ENCODE measurements at places on chromosomes 12 and 14. TPM values are rescaled to one million over a fixed set of nuclear protein-coding genes. Genes with fewer than 3 reads are reported as not detected.

SYCP3 gene
- 0.06 TPM for total RNA-seq

RPS29 gene
- 653 TPM for total RNA-seq

DGKA gene
- 23.0 TPM for total RNA-seq

FAR2 gene
- 0.98 TPM for total RNA-seq

ANO4 gene
- 0.87 TPM for total RNA-seq

DPPA3 gene
- total RNA-seq, result not detected

IL26 gene
- total RNA-seq, result not detected

P2RX2 gene
- 0.37 TPM for total RNA-seq

TEX52 gene
- not detected for total RNA-seq

AEBP2 gene
- 12.4 TPM for total RNA-seq

GRCh38 chr12:87585882-87586557, 443.2 kb downstream of the C12orf50 start:
- no peak for DNase-seq

GRCh38 chr12:83016218-83016835, 329.6 kb downstream of the TMTC2 start:
- DNase-seq, result peak; percentile 54

GRCh38 chr14:97713023-97713422, 915.8 kb downstream of the VRK1 start:
- no peak for DNase-seq

DNA sequence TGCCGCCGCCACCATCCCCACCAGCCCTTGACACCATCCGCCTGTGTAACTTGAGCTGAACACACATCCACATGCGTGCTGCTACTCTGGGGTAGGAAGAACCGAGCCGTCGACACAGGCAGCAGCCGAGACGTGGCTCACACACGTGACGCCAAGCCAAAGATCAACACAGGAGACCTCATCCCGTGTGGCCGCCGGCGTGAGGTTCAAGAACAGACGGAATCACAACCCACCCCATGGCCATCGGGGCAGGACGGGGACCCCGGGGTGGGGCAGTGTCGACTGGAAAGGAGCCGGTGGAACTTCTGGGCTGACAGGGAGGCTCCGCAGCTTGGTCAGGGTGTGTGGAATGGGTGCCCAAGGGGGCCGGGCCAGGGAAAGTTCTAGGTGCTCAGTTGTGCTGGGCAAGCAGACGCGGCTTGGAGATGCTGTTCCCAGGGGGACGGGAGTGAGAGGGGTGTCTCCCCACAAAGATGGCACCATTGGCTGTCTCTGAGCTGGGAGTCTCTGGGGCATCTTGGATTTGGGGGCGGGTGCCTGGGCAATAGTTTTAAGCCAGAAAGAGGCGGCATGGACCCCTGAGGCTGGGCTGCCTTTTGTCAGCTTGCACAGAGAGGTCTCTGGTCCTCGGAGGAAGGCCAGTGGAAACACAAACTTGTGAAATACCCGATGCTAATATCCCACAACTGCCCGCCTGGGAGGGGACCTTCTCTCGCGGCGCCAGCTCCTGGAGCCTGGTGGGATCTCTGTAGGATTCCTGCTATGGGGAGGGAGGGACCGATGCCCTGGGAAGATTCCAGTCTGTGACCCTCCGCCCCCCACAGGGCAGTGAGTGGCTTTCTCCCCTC, 41.8 kb downstream of the GALNT9 start:
- no peak for DNase-seq

DNA sequence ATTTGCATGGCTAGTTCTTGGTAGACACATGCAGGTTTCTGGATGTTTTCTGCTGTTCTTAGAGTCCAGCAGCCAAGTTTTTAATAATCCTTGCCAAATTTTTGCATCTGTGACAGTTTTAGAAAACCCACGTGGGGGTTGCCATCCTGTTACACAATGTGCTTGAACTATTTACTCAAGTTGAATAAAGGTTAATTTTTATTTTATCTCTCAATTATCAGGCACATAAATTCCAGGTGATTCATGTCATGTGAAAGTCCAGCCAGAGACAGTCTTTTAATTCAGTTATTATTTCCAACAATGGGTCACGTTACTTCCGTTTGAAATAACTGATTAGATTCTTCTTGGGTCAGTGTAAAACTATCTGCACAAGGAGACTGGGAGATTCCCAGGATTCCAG, 15.7 kb downstream of the MYRFL start:
- no peak for DNase-seq

GRCh38 chr14:99564926-99565259, 39.1 kb downstream of the CCDC85C start:
- DNase-seq, result no peak

- no peak for DNase-seq
These were observed 200.0 kb downstream of the ADAMTS20 start for GRCh38 chr12:43352001-43352400.

DNA sequence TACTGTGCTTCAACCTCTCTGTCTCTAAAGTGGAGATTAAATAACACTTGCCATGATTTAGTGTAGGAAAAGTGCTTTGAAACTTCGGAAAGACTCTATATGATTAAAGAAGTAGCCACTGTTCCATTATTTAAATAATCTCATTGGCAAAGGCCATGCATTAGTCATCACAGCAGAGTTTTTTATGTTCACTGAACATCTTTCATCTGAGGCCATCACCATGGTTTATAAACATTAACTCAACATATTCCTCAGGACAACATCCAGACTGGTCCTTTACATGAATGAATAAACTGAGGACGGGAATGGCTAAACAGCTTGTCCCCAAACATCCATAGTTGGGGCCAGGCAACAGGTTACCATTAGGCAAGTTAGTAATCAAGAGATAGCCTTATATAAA, 124.6 kb upstream of the FRMD6 start:
- DNase-seq, result no peak

- DNase-seq, result no peak
These were observed 72.0 kb upstream of the TBX5 start for GRCh38 chr12:114477989-114478395.

GRCh38 chr12:57430112-57430930, 522 bp downstream of the R3HDM2 start:
- DNase-seq, result peak; percentile 72
